ENCODE measurements at places on chromosomes 11 and 22. TPM values are rescaled to one million over a fixed set of nuclear protein-coding genes. Genes with fewer than 3 reads are reported as not detected.

KRTAP5-10 gene
- not detected for total RNA-seq

B4GALNT4 gene
- total RNA-seq, result 0.39 TPM

POU2F3 gene
- not detected for total RNA-seq

GLYATL1 gene
- total RNA-seq, result not detected

RNH1 gene
- 185 TPM for total RNA-seq

MIAT gene
- total RNA-seq, result 2.0 TPM

ME3 gene
- total RNA-seq, result 20.5 TPM

OVCH2 gene
- not detected for total RNA-seq

DLG2 gene
- 6.7 TPM for total RNA-seq

SMDT1 gene
- 9.6 TPM for total RNA-seq

ACR gene
- not detected for total RNA-seq

WNT11 gene
- 1.6 TPM for total RNA-seq

MFNG gene
- total RNA-seq, result 9.9 TPM

DNA sequence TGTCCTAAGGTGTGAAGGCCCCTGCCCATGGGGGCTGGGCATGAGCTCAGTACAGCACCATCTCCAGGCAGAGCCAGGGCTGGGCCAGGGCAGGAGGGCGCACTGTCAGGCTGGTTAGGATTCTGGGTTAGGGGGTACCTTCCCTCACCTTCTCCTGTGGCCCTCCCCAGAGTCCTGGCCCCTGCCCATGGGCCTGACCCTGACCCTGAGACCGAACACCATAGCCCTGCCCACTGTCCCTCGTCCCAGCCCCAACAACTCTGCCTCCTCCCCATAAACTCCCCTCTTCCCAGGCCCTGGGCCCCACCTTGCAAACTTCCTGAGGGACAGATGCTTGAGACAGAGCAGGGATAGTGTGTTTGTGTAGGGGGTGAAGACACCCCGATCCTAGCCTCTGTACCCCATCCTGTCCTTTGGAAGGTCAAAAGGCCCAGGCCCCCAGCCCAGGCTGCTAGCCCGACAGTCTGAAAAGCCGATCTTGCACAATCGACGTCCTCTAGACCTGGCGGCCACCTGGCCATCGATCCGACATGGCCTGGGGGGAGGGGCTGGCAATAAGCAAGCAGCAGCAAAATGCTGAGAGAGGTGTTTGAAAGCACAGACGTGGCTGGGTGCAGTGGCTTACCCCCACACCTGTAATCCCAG lies 2.7 kb upstream of the TMPRSS6 start:
- no peak for DNase-seq

DNA sequence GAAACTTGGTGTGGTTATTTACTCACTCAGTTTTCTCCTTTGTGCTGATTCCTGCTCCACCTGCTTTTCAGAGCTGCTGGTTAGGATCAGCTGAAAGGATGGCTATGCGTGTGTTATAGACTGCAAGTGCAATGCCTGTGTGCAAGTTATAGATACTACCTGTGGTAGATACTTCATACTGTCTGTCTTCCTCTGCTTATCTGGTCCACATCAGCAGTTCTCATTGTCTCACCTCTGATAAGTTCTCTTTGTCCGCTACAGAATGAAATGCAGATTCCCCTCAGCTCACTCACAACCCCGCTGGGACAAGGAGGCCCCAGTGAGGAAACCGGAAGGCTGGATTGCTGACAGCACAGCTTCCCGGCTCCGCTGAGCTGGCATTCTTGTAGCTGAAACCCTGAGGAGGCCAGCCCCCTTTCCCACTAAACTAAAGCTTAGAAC lies 37.5 kb upstream of the LYVE1 start:
- DNase-seq, result peak; percentile 76

- DNase-seq, result no peak
Measured at GRCh38 chr11:12762278-12762677, 88.1 kb downstream of the TEAD1 start.

- no peak for DNase-seq
Measured at GRCh38 chr11:113465786-113466185, 9.4 kb downstream of the DRD2 start.

DNA sequence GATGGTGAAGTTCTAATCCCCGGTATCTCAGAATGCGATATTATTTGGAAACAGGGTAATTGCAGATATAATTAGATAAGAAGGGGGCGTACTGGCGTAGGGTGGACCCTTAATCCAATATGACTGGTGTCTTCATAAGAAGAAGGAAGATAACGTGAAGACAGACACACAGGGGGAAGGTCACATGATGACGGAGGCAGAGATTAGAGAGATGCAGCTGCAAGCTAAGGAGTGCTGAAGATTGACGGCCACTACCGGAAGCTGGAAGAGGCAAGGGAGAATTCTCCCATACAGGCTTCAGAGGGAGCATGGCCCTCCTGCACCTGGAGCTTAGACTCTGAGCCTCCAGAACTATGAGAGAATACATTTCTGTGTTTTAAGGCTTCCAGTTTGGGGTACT lies 54.8 kb downstream of the MIAT start:
- no peak for DNase-seq

DNA sequence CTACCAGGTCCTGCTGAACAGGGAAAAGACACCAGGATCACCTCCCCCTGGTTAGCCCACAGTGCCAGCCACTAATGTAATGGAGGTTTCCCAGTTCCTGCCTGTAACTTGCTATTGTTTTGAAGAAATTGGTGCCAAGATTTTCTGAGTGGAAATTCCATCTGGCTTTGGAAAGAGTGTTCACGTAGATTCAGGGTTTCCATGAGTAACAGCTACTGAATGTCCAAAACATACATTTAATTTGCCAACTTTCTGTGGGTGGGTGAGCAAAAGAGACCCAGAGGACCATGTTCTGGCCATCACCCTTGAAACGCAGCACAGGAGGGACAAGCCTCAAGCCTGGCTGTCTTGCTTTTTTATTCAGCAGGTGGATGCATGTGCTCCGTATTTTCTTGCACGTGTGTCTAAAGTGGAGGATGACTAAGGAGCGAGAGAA lies 8.8 kb upstream of the DKK3 start:
- DNase-seq, result no peak

- DNase-seq, result no peak
Measured at GRCh38 chr11:113888848-113889247, 13.5 kb upstream of the USP28 start.

DNA sequence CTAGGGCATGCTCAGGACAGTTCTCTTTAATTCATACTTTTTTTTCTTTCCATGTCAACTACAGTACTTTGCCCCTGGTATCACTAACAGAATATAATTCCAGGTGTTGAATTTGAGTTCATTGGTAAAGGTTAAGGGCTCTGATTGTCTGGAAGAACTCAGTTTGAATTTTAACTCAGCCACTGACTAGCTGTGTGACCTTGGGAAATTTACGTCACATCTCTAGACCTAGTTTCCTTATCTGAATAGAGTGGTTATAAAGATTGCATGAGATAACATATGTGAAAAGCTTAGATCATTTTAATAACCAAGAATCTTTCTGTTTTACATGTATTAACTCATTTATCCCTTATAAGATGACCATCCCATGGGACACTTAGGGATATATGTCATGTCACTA lies 15.8 kb upstream of the ZC3H12C start:
- DNase-seq, result no peak

GRCh38 chr11:10993186-10993585 lies 135.3 kb upstream of the ZBED5 start:
- no peak for DNase-seq

GRCh38 chr11:61546663-61547062 lies 34.2 kb downstream of the SYT7 start:
- DNase-seq, result no peak

DNA sequence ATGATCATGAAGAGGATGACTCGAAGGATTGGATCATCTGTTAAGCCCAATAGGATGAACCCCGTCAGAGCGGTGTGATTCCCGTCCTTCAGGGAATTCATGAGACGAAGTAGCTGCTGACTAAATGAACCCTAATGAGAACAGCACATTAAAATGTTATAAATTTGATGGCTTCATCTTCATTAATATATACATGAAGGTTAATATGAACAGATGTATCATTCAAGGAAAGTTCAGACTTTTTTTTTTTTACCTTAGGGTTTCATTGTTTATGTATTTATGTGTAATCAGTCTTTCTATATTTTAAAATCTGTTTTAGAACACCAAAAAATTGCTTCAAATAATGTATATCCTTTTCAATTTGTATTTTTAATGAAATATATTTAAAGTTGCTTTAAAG lies at the start of gene OR5P2:
Gene OR5P2, minus strand, starts transcription at position 101 of the 400 bp plus-strand sequence. Its CDS starts 0 bp downstream, at position 101.
- DNase-seq, result no peak

GRCh38 chr11:122851366-122851966 lies 13.2 kb downstream of the CRTAM start:
- DNase-seq, result no peak

GRCh38 chr11:98564233-98564632 lies 456.5 kb upstream of the CNTN5 start:
- DNase-seq, result no peak

- DNase-seq, result no peak
Measured at GRCh38 chr11:117670443-117670842, 126.6 kb downstream of the DSCAML1 start.

- no peak for DNase-seq
Measured at GRCh38 chr11:133712051-133712560, 133.2 kb downstream of the SPATA19 start.

GRCh38 chr22:37260901-37261336 lies 16.9 kb upstream of the RAC2 start:
- DNase-seq, result no peak

- no peak for DNase-seq
Measured at GRCh38 chr22:17732251-17732854, 41.9 kb downstream of the BID start.

- DNase-seq, result no peak
Measured at GRCh38 chr22:38829485-38829884, 14.3 kb downstream of the NPTXR start.

DNA sequence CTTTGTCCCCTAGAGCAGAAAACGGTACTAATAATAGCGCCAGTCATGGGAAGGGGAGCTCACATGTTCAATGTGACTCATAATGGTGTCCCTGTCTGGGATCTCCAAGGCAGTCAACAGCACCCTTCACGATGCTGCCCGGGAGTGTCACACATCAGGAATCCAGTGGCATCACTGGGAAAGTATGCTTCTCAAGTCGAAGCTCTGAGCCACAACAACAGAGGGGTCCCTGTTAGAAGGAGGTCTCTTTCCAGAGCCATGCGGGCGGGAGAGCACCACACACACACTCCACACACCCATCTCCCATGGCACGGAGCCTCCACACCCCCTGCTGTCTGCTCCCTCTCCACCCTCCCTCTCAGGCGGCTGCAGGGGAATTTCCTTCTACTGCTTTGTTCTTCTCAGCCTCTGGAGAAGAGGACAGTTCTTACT lies 119.7 kb downstream of the ETS1 start:
- DNase-seq, result peak; percentile 86

- no peak for DNase-seq
Measured at GRCh38 chr11:11532574-11532973, 89.2 kb downstream of the GALNT18 start.

- DNase-seq, result no peak
Measured at GRCh38 chr11:289712-290620, 1.0 kb downstream of the PGGHG start.

GRCh38 chr11:128714881-128715280 lies 21.0 kb downstream of the FLI1 start:
- no peak for DNase-seq

GRCh38 chr11:17287058-17287457 lies 10.5 kb downstream of the NUCB2 start:
- no peak for DNase-seq

- DNase-seq, result no peak
Measured at GRCh38 chr11:34245041-34245440, 112.8 kb downstream of the ABTB2 start.

GRCh38 chr22:41782751-41783150 lies 17.7 kb upstream of the CCDC134 start:
- DNase-seq, result no peak
